T-cell (primary cell): ENCODE measurements at places on chromosomes 4 and X. TPM values are rescaled to one million over a fixed set of nuclear protein-coding genes. Genes with fewer than 3 reads are reported as not detected.

TLR6 gene
- 7.7 TPM for total RNA-seq

- H3K4me1 ChIP-seq: no peaks in the 10 kb centered on the region
- H3K4me3 ChIP-seq: no peak overlapping the region
- H3K27ac ChIP-seq: no peak overlapping the region
- DNase-seq: no peak
Observed at GRCh38 chr4:67604749-67605148, 46.2 kb downstream of the STAP1 start.

GRCh38 chrX:132171881-132172280 lies 44.1 kb upstream of the FRMD7 start:
- no peak for DNase-seq
- H3K4me1 ChIP-seq: no peaks in the 10 kb centered on the region
- no peak overlapping the region for H3K27ac ChIP-seq
- no peaks in the 10 kb centered on the region for H3K36me3 ChIP-seq
- H3K4me3 ChIP-seq: no peak overlapping the region

GRCh38 chr4:174910271-174910670 lies 7.9 kb upstream of the ADAM29 start:
- DNase-seq: no peak
- H3K4me1 ChIP-seq: no peaks in the 10 kb centered on the region
- no peak overlapping the region for H3K4me3 ChIP-seq
- no peaks in the 10 kb centered on the region for H3K36me3 ChIP-seq
- H3K27ac ChIP-seq: no peak overlapping the region
- no peaks in the 10 kb centered on the region for H3K27me3 ChIP-seq

PABPC4L gene
- not detected for total RNA-seq

BOD1L1 gene
- 48.3 TPM for total RNA-seq
